LoVo (cell line): ENCODE measurements at places on chromosomes 2 and 18.

- DNase-seq = no peak
These were observed 10.2 kb upstream of the ZNF407 start for GRCh38 chr18:74587441-74587840.

- no peak for DNase-seq
These were observed 2.4 kb downstream of the ERBB4 start for GRCh38 chr2:212535996-212536816.

DNA sequence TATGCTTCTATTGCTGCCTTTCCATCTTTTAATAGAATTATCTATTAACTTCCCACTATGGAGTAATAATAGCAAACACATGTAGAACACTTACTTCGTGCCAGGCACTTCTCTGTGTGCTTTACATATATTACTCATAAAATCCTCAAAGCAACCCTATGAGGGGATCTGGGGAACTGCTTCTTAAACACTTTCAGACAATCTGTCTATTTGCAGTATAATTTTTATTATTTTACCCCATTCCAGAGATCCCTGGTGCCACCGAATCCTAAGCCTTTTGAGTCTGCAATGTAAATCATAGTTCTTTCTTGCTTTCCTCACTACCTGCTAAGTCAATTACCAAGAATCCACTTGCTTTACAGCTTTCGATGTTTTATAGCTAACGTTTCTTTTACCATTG, 25.6 kb upstream of the GCFC2 start:
- DNase-seq = no peak

GRCh38 chr18:63741769-63742168, 33.4 kb upstream of the SERPINB7 start:
- no peak for DNase-seq

DNA sequence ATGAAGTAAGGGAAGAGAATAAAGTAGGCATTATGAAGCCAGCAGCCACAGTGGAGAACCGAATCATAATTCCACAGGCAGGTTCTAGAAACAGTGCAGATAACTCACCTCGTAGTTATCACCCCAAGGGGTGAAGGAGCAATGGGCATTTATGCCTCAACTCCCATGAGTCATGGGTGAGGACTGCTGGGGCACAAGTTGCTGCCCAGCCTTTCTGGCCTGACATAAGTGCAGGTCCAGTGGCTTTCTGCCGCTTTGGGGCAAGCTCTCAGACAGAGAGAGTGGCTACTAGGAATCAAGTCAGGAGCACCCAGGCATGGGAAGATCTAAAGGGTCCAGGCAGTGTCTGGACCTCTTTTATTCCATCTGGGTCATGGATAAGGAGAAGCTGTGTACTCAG, 149.8 kb downstream of the SUCLG1 start:
- no peak for DNase-seq

GRCh38 chr2:178324077-178324476, 126.9 kb downstream of the PRKRA start:
- no peak for DNase-seq

- DNase-seq = no peak
These were observed 169.1 kb upstream of the TRIB2 start for GRCh38 chr2:12547566-12548170.

DNA sequence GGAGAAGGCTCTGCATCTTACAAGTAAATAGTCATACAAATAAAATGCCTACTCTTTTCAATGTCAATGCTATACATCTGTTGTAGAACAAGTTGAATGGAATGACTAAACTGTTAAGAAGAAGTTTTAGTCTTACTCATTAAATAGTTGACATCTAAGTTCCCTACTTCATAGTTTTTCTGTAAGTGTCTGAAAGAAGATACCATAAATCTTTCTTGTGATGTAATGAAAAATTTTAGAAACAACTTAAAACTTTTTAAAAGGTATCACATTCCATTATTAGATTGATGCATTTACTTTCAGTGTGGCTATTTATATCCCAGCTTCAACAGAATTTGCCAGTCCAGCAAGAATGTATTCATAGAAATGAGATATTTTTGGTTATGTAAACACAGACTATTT, 185.2 kb upstream of the EPC2 start:
- no peak for DNase-seq

GRCh38 chr2:188383158-188383557, 91.5 kb downstream of the GULP1 start:
- DNase-seq = no peak

DNA sequence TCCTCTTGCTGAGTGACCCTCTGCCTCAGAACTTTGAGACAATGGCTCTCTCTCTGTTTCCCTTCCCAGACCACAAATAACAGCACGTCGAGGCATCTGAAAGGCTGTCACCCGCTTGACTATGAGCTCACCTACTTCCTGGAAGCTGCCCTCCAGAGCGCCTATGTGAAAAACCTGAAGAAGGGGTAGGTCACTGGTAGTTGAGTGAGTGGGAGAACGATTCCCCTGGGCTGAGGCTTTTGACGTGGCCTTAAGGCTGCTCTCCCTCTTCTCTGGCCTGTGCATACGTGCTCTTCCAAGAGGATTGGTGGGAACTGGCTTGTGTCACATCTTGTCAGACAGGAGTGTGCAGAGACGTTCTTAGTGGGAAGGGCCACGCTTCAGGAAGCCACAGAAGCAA, 63.1 kb upstream of the MCFD2 start:
- no peak for DNase-seq

- no peak for DNase-seq
These were observed 38.1 kb upstream of the RTN4 start for GRCh38 chr2:55088400-55088799.

DNA sequence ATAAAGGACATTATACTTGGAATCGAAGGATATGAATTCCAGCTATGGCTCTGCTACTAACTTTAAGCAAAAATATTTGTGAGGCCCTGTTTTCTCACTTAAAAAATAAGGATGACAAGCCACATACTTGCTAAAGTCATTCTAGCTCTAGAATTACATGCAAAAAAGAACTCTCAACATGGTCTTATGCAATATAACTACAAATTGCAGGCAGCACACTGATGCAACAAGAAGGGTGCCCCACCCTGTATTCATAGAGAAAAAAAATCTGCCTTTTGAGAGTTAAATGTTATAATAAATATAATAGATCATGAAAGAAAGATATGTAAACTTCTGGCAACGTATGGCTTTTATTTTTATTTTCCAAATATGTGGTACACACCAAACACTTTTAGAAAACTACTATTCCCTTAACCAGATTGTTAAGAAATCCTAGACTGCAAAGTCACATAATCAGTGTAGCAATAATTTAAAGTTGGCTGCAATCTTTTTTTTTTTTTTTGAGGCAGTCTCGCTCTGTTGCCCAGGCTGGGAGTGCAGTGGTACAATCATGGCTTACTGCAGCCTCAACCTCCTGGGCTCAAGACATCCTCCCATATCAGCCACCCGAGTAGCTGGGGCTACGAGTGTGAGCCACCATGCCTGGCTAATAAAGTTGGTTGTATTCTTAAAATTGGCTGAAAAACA, 40.2 kb upstream of the WDSUB1 start:
- peak; percentile 20 for DNase-seq

GRCh38 chr2:151999053-151999452, 99.8 kb downstream of the CACNB4 start:
- DNase-seq = peak; percentile 51

GRCh38 chr2:192591617-192592016, 396.9 kb upstream of the TMEFF2 start:
- no peak for DNase-seq

DNA sequence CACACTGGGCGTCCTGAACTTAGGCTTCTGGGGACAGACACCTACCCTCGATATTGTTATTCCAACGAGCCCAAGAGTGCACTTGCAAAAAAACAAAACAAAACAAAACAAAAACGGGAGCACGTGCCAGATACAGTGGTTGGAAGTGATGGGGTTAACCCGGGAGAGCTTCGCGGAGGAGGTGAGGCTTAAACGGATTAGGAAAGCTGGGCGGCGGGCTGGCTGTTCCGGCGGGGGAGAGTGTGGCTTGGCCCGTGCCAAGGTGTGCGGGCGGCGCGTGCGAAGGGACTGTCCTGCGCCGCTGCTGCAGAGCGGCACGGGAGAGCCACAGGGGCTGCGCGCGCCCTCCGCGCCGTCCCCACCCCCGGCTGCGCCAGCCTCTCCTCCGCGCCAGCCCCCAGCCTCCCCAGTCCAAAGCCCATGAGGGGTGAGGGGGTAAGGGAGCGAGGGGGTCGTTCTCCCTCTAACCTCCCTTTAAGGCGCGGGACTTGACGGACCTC, 1.5 kb upstream of the SLC30A3 start:
- DNase-seq = no peak

DNA sequence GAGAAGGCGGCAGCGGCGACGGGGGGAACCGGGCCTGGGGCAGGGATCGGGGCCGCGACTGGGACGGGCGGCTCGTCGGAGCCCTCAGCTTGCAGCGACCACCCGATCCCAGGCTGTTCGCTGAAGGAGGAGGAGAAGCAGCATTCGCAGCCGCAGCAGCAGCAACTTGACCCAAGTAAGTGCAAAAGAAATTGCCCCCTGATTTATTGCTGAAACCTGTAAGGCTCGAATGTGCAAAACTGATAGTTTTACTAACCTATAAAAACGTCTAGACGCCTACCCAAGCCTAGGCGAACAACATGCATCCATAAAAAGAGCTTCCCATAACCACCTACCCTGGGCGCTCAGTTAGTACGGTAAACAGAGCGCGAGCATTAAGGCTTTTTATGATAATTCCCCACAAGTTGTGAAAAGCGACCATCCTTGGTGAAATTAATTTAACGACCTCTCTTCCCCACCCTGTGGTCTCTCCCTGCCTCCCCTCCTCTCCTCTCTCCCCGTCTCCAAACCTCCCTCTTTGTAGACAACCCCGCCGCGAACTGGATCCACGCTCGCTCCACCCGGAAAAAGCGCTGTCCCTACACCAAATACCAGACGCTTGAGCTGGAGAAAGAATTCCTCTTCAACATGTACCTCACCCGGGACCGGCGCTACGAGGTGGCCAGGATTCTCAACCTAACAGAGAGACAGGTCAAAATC, 1.0 kb downstream of the HOXD9 start:
- no peak for DNase-seq

DNA sequence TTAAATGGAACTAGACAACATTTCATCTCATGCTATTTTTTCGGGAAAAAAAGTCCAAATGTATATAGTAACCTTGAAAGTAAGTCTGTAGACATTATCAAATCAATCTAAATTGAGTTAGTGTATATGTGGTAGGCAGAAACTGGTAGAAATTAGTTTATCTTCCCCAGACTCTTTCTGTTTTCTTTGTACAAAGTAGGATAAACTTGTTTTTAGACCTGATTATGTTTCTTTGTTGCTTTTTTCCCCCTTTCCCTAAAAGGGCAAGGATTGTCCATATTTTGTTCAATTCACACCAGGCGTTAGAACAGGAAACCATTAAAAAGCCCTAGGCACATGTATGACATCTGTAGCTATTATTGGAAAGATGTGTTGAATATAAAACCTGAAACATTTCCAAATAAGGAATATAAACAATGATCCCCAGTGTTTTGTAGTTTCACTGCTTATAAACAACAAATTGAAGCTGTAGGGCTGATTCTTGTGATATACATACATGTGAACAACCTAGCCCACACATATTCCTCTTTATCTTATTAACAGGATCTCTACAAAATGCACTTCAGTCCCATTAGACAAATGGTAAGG, 528.3 kb downstream of the PARD3B start:
- DNase-seq = no peak

DNA sequence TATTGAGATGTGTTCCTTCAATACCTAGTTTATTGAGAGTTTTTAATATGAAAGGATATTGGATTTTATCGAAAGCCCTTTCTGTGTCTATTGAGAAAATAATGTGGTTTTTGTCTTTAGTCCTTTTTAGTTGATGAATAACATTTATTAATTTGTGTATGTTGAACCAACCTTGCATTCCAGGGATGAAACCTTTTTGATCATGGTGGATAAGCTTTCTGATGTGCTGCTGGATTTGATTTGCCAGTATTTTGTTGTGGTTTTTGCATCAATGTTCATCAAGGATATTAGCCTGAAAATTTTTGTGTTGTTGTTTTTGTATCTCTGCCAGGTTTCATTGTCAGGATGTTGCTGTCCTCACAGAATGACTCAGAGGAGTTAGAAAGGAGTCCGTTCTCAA, 1710.4 kb downstream of the SUCLG1 start:
- DNase-seq = no peak

- no peak for DNase-seq
These were observed 6.0 kb upstream of the DNAH7 start for GRCh38 chr2:196074631-196075030.

- DNase-seq = peak; percentile 39
These were observed 298.5 kb downstream of the PAX3 start for GRCh38 chr2:222000326-222000725.

GRCh38 chr2:207937823-207938222, 87.5 kb downstream of the PLEKHM3 start:
- DNase-seq = no peak

DNA sequence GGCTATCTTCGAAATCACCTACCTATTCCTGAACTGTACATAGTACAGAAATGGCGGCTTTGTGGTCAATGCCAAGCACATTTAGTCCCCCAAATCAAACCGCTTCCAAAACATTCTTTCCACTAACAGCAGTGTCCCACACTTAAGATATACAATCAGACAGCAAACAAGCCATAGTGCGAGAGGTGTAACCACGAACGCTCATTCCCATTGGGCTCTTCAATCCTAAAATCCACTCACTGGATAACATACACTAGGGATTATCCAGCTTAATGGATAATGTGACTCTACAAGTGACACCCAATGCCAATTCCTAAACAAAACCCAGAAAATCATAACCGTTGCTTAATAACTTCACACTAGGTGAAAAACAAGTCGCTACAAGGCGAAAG, 2.0 kb downstream of the XPO1 start:
- DNase-seq = no peak

DNA sequence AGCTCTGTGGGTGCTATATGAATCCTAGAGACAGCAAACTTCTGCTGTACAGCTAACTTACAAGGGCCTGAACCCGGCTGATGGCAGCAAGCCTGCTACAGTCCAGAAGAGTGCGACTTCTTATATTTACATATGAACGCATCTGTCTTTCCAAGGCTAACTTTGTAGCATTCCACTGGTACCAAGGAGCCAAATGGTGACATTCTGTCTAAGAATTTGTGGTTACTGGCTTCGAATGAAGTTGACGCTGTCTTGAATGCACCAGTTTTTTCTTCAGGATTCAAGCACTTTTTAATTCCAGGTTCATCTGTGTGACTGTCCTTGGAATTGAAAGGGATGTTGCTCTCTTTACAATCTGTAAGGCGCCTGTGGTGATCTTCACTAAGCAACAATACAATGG, 42.4 kb downstream of the THUMPD2 start:
- no peak for DNase-seq

GRCh38 chr2:66001538-66001937, 433.4 kb upstream of the MEIS1 start:
- no peak for DNase-seq
